ENCODE measurements at places on chromosomes 3 and 15.

DNA sequence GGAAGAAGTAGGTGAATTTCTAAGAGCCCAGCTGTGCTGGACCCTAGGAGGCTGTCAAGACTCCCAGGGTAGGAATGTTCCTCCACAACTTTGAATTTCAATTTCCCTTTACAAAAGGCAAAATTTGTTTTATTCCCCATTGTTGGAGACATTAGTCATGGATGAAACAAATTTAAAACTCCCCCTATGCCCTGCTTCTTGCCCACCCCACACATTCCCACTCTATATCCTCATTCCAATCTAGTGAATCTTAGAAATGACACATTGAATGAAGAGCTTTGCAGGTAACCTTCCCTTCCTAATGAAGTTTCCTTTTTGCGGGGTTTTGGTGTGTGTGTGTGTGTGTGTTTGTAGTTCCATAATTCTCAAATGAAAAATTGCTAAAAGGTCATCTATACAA lies 72.6 kb downstream of the CCNL1 start:
- DNase-seq, result no peak

GRCh38 chr3:132047209-132047608 lies 12.4 kb upstream of the CPNE4 start:
- DNase-seq, result no peak

- DNase-seq, result no peak
Observed at GRCh38 chr3:37646865-37647264, 214.8 kb upstream of the CTDSPL start.

GRCh38 chr15:25658560-25658959 lies 204.6 kb downstream of the ATP10A start:
- no peak for DNase-seq

DNA sequence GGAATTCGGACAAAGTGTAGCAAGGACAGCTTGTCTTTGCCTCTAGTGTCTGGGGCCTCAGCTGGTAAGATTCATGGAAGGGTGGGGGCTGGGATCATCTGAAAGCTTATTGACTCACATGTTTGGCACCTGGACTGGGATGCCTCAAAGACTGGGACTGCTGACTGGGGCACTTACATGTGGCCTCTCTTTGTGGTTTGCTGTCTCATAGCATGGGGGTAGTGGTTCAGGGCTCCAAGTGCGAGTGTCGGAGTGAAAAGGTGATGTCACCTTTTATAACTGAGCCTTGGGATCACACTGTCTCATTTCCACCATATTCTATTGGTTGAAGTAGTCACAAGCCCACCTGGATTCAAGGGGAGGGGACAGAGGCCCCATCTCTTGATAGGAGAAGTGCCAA lies 6.8 kb downstream of the MFSD1 start:
- peak; percentile 3 for DNase-seq

DNA sequence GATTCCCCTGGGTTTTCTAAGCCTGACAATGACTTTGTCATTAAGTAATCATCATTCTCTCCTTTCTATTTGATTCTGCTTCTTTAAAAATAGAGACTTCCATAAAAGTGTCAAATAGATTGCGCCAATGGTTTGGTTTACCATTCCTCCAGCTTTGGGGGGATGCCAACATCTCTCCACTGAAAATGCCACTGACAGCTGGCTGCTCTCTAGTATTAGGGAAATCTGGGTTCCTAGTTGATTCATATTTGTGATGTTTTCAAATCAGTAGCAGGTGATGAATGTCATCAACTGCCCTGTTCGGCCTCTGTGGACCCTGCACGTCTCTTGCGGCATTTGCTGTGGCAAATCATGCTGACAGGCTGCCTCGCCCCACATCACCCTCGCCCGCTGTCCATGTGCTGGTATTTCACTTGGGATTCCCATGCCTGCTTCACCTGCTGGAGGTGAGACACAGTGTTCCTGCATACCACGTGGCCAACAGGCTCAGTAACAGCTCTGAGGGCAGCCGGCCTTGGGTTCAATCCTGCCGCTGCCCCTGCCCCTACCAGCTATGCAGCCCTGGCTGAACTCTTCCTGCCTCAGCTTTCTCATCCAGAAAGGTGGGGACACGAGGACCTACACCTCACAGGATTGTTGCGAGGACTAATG lies 28.1 kb downstream of the ZXDC start:
- DNase-seq, result no peak

- DNase-seq, result no peak
Observed at GRCh38 chr15:22257047-22258008, 177.0 kb downstream of the OR4M2 start.

DNA sequence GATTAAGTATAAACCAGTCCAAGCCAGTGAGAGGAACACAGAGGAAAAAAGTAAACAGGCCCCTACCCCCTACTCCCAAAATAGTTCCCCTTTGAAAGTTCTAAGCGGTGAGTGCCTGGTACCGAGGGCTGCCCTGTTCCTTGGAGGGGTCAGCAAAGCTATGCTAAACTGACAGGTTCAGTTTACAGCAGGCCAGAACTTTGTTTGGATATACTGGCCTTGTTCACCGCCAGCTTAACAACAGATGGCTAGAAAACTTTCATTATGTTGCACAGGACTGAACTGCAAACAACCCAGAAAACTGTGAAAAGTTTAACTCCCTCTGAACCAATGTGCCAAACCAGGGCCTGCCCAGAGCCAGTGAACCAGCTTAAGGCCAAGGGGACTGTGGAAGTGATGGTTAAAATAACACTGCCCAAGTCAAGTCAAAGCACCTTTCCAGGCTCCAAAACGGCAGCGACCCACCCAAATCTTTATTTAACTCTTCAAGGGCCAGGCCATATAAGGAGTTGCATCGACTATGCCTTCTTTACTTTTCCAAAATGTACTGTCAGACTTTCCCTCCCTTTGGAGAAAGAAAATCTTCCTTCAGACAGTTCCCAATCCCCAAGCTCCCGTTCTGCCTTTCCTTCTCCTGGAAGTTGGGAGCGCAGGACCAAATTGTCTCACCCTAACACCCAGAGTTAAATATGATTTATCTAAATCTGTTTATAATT lies 448.0 kb downstream of the FOXP1 start:
- no peak for DNase-seq

DNA sequence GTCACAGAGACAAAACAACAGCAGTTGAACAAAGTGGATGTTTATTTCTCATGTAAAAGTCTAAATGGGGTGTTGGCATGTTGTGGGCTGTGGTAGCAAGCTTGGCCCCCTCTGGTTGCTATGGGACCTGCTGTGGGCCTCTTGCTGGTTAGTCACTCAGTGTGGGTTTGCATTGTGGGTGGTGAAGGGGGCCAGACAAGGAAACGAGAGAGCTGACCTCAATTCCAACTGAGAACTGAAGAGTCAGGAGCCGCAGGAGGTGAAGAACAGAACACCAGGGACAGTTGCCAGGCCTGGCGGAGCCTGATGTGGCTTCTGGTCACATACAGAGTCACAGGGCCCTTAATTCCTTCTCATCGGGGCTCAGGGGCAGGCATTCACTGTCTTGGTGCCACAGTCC lies 1.9 kb upstream of the ADPGK start:
- DNase-seq, result peak; percentile 56

GRCh38 chr3:107651782-107652181 lies 129.0 kb downstream of the BBX start:
- DNase-seq, result no peak

DNA sequence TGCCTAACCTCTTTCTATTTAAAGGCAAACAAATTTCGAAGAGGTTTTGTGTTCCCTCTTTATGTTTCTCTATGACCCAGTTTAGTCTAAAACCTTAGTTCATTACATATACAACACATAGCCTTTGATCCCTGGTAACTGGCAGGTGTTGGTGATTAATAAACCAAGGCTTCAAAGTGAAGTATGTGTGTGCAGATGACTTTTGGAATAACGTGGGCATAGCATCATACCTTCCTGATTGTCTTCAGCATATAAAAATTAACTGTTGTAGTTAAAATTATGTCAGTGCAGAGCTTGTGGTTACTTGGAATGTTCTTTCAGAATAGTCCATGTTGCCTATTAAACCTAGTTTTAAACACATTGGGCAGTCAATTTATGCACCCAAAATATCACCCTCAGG lies 608.3 kb downstream of the ROBO2 start:
- no peak for DNase-seq

GRCh38 chr3:116005404-116005803 lies 382.1 kb downstream of the GAP43 start:
- DNase-seq, result no peak

DNA sequence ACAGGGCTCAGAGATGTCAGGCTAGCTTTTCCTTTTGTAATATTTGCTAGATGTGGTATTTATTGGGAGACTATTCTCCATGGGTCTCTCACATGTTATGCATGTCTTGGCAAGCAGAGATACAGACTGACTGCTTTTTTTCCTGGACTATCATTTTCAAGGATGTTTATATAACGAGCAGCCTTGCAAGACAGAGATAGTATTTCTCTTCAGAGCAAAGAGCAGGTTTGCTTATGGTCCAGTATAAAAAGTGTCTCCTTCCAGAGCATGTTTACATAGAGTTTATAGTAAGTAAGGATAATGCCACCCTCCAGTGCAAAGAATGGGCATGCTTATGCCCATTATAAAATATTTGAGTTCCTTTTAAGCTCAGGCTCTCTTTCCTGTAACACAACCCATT lies 24.6 kb downstream of the GTF2E1 start:
- no peak for DNase-seq

- no peak for DNase-seq
Observed at GRCh38 chr3:78659386-78659987, 1108.3 kb downstream of the ROBO1 start.

- no peak for DNase-seq
Observed at GRCh38 chr3:159859424-159859823, 129.2 kb upstream of the IL12A start.

DNA sequence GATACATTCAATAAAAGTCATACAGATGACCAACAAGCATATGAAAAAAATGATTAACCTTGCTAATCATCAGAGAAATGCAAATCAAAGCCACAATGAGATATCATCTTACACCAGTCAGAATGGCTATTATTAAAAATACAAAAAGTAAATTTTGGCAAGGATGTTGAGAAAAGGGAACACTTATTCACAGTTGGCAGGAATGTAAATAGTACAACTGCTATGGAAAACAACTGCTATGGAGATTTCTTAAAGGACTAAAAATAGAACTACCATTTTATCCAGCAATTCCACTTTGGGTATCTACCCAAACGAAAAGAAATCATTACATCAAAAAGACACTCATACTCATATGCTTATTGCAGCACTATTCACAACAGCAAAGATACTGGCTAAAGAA lies 1121.8 kb downstream of the TBL1XR1 start:
- no peak for DNase-seq

DNA sequence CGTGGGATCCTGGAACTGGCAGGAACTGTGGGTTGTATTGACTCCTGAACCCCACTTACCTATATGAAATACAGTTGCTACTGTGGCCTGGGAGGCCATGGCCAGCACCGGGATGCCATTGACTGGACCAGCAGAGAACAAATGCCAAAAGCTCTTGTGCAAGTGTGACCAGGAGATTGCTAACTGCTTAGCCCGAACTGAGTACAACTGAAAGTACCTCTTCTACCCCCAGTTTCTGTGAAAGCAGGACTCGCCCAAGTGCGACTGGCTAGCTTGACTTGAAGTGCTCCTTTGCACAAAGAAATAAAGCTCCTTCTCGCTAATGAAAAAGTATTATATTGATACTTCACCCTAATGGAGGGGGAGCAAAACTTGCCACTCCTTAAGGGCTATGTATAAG lies 101.3 kb upstream of the ATP11B start:
- DNase-seq, result no peak

DNA sequence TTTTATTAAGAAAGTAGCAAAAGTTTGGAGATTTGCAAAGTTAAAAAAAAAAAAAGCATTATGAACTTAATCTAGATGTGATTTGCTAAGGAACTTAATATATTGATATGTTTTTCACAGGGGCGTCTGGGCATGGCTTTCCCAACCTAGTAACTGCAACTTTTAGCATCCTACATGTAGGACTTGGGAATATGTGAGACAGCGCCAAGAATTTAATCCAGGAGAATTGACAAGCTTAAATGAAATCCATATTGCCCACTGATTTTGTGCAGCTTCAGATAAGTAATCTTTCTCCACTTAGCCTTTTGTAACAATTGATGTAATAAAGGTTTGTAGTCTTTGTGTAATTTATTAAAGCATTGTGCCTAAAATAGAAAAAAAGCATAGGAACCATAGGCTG lies 982 bp upstream of the GABPB1 start:
- no peak for DNase-seq

- DNase-seq, result no peak
Observed at GRCh38 chr15:38707802-38708671, 143.4 kb upstream of the RASGRP1 start.

GRCh38 chr15:67472957-67473356 lies 48.0 kb upstream of the C15orf61 start:
- no peak for DNase-seq

DNA sequence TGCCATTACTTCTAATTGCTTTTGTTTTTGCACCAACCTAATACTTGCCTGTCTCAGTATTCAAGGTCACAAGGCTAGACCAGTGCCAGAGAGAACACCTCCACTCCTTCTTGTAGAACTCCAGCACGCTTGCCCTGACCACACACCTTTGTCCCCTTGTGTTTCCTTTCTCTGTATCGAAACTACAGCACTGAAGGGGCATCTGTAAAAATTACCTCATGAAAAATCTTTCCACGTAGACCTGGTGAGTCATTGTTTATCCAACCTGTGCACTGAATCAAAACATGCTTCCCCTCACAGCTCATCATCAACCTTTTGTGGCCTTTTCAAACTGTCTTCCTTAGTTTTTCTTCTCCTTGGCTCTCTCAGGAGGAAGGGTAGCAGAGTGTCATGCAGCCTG lies 259.5 kb downstream of the THRB start:
- no peak for DNase-seq

DNA sequence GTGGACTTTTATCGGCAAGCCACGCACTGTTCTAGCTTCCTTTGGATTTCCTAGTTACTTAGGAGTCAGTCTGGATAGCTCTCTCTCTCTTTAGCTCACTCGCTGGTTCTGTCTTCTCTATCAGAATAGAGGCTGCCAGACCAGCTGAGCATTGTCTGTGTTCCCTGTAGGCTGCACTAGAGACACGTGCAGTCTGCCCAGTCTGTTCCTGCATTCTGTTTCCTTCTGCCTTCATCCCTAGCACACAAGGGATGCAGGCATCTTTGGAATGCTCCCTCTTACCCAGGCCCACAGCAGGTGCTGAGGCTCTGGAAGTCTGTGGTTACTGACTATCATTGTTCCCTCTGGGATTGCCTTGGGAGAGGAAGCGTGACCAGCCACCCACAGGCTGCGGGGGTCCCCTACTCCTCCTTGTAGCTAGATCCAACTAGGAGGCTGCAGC lies 322.8 kb downstream of the ZNF621 start:
- no peak for DNase-seq

DNA sequence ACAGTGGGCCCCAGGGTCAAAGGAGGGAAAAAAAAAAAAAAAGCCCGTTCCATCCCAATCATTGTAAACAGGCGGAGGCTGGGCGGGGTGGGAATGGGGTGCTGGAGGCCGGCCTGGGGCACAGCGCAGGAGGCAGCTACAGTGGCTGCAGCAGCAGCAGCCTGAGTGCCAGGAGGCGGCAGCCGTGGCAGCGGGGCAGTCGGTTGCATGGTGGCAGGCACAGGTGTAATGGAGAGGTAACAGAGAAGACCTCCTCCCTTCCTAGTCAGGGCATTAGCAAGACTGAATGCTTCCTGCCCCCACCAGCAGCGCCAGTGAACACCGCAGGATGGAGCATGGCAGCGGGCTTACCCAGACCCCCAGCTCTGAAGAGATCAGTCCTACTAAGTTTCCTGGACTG lies 279.1 kb upstream of the TTC14 start:
- DNase-seq, result no peak

Measured in stimulated activated CD4-positive, alpha-beta T cell treated with anti-CD3 and anti-CD28 coated beads, Interleukin-4, amount 100 ng/mL, for 48 hours (primary cell).